A673 (cell line): ENCODE measurements at places on chromosomes 5 and 9.

GRCh38 chr9:95379630-95380029 is 62.1 kb upstream of the FANCC start:
- H3K4me3 ChIP-seq = no peak overlapping the region
- no peak overlapping the region for H3K27ac ChIP-seq
- no peak for DNase-seq
- no peaks in the 10 kb centered on the region for H3K27me3 ChIP-seq
- H3K36me3 ChIP-seq = no peaks in the 10 kb centered on the region

DNA sequence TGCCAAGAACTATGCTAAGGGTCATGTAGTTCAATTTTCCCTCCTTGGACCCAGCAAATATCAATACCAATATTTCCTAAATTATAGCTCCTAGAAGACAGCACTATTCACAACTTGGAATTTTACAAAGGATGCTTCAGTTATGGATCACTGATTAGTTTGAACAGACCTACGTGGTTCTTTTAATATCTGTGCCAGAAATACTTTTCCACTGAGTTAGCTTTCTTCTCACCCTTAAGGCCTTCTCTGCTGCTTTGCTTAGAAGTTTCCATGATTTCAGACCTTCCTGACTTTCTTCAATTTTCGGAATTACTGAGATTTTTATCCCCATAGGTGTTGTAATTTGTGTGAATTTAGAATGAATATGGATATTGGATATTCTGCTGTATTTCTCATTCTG is 380.4 kb downstream of the PSAT1 start:
- H3K36me3 ChIP-seq = no peaks in the 10 kb centered on the region
- peaks cover 23% of the 10 kb centered on the region for H3K27me3 ChIP-seq
- no peaks in the 10 kb centered on the region for H3K4me1 ChIP-seq
- H3K27ac ChIP-seq = no peak overlapping the region
- no peak for DNase-seq

DNA sequence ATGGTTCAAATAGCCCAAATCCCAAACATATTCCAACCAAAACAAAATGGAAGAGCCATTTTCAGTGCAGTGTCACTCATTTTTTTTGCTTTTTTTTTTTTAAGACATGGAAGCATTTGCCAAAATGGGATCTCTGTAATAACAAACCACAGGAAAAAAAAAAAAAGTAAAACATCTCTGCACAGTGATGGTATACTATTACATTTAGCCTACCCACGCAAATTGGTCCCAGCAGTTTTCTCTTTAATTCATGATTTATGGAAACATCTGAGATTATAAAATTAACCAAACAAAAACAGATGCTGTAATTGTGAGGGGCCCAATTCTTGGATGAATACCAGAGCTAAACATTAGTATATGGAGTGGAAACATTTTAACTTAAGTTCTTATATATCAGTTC is 566.6 kb downstream of the ZNF608 start:
- DNase-seq = no peak
- H3K27ac ChIP-seq = no peak overlapping the region
- no peaks in the 10 kb centered on the region for H3K4me1 ChIP-seq
- no peak overlapping the region for H3K4me3 ChIP-seq
- H3K36me3 ChIP-seq = no peaks in the 10 kb centered on the region
- no peaks in the 10 kb centered on the region for H3K27me3 ChIP-seq

DNA sequence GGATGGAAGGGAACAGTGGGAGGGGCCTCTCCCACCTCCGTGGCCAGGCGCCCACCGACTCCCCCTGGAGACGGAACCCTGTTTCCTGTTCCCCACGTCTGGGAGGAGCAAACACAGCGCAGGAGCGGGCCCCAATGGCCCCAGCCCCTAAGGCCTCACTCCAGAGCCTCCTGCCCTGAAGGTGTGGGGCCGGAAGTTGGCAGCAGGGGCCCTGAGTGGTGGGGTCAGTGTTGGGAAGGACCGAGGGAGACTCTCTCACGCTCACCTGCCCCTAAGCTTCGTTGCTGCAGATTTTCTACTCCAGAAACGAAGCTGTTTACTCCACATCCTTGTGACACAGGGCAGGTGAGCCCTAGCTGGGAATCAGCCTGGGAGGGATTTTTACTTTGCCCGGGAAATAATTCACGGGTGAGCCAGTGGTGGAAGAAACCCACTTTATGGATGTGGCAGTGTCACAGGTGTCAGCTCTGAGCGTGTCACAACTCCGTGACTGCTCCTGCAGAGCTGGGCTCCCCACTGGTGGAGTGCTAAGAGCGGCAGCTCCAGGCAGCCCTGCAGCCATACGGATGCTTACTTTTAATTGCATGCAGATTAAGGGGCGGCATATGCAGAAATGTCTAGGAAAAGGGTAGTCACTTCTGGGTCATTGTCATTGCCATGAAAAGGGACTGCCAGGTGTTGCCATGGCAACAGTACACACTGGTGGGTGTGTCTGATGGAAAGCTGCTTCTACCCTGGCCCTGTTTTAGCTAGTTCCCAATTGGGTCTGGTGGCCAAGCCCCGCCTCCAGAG is 77.5 kb upstream of the OLFM1 start:
- H3K27ac ChIP-seq = no peak overlapping the region
- no peak overlapping the region for H3K4me3 ChIP-seq
- DNase-seq = peak; percentile 14

GRCh38 chr5:54844905-54845566 is 140.4 kb downstream of the ESM1 start:
- peaks cover 66% of the 10 kb centered on the region for H3K4me1 ChIP-seq
- peak overlapping the region; percentile 82 for H3K27ac ChIP-seq
- no peaks in the 10 kb centered on the region for H3K27me3 ChIP-seq
- H3K4me3 ChIP-seq = peak overlapping the region; percentile 25

DNA sequence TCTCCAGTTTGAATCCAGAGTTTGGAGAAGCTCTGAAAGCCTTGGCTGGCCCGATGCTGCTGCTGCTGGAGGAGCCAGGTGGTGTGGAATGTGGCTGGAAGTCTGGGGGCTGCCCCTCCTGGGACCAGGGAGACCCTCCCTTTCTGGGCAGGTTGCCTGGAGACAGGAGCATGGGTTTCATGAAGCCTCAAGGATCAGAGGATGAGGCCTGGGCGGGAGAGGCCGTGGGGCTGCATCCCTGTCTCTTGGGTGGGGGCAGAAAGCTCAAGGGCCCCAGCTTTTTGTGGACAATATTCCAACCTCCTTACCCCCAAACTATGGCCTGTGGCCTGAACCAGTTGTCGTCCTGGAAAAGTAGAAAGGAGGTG is 10.1 kb downstream of the FGF18 start:
- no peak overlapping the region for H3K4me3 ChIP-seq
- H3K36me3 ChIP-seq = no peaks in the 10 kb centered on the region
- H3K27ac ChIP-seq = no peak overlapping the region

DNA sequence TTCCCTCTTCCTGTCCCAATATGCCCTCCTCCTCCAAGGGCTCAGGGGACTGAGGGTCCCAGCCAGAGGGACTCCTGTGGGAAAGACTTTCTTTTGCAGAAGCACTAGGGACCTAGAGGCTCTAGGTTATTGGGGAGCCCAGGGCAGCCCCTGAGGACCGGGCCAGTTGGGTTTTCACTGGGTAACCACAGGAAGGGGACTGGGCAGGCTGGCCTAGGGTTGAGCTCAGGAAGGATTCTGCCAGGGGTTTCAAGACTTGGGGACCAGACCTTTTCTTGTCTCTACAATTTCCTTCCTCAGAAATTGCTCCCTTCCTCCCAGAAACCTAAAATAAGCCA is 24.4 kb upstream of the HMCN2 start:
- H3K36me3 ChIP-seq = no peaks in the 10 kb centered on the region
- no peak overlapping the region for H3K4me3 ChIP-seq
- DNase-seq = no peak
- H3K27ac ChIP-seq = no peak overlapping the region
- peaks cover 2% of the 10 kb centered on the region for H3K4me1 ChIP-seq
- no peaks in the 10 kb centered on the region for H3K27me3 ChIP-seq

DNA sequence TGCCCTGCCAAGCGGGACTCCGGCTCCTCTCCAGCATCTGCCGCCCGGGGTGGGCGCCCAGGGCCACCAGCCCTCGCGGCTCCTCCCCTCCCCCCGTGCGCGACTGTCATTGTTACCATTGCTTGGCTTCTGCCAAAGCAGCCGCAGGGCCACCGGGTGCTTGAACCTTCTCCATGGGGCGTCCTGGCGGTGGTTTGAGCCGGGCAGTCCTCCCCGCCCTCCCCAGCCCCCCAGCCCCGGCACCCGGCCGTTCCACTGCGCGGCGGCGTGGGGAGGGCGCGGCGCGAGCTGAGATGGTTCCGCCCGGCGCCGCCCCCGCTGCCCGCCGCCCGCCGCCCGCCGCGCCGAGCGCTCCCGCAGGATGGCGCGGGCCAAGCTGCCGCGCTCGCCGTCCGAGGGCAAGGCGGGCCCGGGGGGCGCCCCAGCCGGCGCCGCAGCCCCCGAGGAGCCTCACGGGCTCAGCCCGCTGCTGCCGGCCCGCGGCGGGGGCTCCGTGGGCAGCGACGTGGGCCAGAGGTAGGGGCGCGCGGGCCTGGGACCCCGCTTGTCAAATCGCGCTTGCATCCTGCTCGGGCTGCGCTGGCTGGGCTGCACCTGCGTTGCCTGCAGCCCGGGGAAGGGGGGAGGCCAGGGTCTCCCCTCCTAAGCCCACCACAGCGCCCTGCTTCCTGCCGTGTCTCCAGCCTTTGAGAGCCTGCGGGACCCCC is 34.4 kb downstream of the KCNT1 start:
- no peak overlapping the region for H3K27ac ChIP-seq
- no peaks in the 10 kb centered on the region for H3K4me1 ChIP-seq
- no peaks in the 10 kb centered on the region for H3K36me3 ChIP-seq

DNA sequence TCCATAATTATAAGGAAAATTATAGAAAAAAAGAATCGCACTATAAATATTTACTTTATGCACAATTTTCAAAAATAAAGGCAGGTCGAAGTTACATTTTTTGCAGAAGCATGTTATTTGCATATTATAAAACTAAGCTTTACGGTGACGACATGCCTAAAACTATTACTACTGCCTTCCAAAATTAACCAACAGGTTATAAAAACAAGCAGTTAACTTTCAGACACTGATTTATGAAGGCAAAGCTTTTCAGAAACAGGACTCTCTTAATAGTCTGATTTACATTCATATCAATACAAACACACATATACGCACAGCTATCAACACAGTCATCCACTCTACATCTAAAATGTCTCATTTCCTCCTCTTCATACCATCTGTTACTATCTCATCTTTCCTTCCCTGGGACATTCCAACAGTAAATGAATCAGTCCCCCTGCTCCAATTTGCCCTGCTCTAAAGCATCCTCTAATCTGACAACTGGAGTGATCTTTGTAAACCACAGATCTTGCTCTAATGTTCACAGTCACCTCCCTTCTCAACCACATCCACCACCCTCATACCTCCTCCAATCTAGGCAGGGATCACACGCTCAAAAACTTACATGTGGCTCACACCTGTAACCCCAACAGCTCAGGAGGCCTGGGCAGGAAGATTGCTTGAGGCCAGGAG is 21.6 kb downstream of the FBXW11 start:
- no peaks in the 10 kb centered on the region for H3K36me3 ChIP-seq
- H3K4me3 ChIP-seq = no peak overlapping the region
- H3K4me1 ChIP-seq = peaks cover 17% of the 10 kb centered on the region
- H3K27ac ChIP-seq = no peak overlapping the region
- H3K27me3 ChIP-seq = no peaks in the 10 kb centered on the region

DNA sequence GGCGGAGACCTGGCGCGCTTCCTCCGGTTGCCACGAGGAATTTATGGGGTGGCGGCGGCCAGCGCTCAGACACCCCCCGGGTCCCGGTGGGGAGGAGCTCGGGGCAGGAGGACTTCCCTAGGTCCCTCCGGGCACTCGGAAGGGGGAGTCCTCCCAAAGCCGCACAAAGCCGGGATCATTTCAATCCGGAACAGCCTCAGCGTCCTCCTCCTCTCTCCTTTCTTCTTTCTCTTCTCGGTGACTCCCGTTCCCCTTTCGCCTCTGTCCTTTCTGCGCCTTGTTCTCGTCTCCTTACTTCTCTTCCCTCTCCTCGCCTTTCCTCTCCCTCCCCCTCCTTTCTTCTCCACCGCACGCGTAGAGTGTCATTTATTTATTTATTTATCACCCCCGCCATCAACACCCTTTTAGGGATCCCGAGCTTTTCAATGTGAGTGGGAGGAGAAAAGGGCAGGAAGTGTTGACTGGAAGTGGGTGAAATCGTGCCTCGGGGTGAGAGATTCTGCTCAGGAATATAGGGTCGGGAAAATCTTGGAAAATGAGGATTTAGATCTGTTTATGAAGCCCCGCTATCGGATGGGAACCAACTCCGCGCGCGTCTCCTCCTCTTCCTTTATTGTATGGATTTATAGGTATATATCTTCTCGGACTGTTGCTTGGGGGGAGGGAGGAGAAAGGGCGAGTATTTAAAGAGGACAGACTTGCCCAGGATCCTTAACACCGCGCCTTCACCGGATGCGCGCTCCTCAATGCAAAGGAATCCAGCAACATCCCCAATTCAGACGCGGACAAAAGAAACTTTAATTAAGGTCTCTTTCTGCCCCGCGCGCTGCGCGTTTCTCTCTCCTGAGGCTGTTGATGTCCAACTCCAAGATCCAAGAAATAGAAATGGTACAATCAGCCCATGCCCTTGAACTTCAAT is 2.0 kb upstream of the ZNF462 start:
- peaks cover 39% of the 10 kb centered on the region for H3K27me3 ChIP-seq
- peaks cover 5% of the 10 kb centered on the region for H3K4me1 ChIP-seq
- no peaks in the 10 kb centered on the region for H3K36me3 ChIP-seq
- peak; percentile 44 for DNase-seq

- no peak overlapping the region for H3K4me3 ChIP-seq
- no peaks in the 10 kb centered on the region for H3K36me3 ChIP-seq
- peaks cover 13% of the 10 kb centered on the region for H3K4me1 ChIP-seq
- no peaks in the 10 kb centered on the region for H3K27me3 ChIP-seq
These were observed 80.0 kb downstream of the PPARGC1B start for GRCh38 chr5:149809931-149810691.

GRCh38 chr9:110148384-110148783 is 59.6 kb downstream of the C9orf152 start:
- H3K36me3 ChIP-seq = no peaks in the 10 kb centered on the region
- H3K4me3 ChIP-seq = no peak overlapping the region
- DNase-seq = no peak
- no peaks in the 10 kb centered on the region for H3K4me1 ChIP-seq

GRCh38 chr5:103119070-103119764 is 721 bp downstream of the GIN1 start:
- H3K4me3 ChIP-seq = peak overlapping the region; percentile 78
- peak overlapping the region; percentile 94 for H3K27ac ChIP-seq
- H3K27me3 ChIP-seq = no peaks in the 10 kb centered on the region
- H3K4me1 ChIP-seq = no peaks in the 10 kb centered on the region
- peak; percentile 39 for DNase-seq

- DNase-seq = no peak
- no peaks in the 10 kb centered on the region for H3K27me3 ChIP-seq
These were observed 81.6 kb upstream of the MIER3 start for GRCh38 chr5:57033503-57033902.

- H3K27ac ChIP-seq = peak overlapping the region; percentile 80
- peak overlapping the region; percentile 85 for H3K4me3 ChIP-seq
- H3K4me1 ChIP-seq = no peaks in the 10 kb centered on the region
- peaks cover 12% of the 10 kb centered on the region for H3K36me3 ChIP-seq
- DNase-seq = peak; percentile 18
These were observed 513 bp downstream of the FAM193B start for GRCh38 chr5:177553671-177554429.
